Germinal center (tissue), 1 donor: ENCODE measurements at places on chromosomes 6 and 20.
A peak's percentile ranks its signal among the peaks of the same experiment; 100 is the strongest.

- DNase-seq, result no peak
Observed at GRCh38 chr6:85360794-85361642, 88.9 kb upstream of the NT5E start.

- DNase-seq, result no peak
Observed at GRCh38 chr6:121579478-121579877, 144.0 kb downstream of the GJA1 start.

GRCh38 chr6:89353118-89353556, 615 bp upstream of the UBE2J1 start:
- peak; percentile 25 for DNase-seq

DNA sequence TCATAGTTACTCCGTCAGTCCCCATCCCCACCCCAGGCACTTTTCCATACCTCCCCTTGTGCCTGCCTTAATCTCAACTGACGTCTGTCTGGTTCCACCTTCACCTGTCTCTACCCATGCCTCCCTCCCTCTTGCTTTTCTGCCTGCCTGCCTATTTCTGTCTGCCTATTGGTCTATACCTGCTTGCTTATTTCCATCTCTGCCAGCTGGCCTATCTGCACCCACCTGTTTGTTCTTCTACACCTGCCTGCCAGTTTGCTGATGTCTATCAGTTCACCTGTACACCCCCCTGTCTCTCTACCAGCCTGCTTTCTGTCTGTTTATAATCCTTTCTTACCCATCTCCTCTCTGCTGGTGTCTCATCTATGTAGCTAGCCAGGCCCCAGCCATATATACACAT, 87.5 kb downstream of the RALGAPA2 start:
- no peak for DNase-seq

DNA sequence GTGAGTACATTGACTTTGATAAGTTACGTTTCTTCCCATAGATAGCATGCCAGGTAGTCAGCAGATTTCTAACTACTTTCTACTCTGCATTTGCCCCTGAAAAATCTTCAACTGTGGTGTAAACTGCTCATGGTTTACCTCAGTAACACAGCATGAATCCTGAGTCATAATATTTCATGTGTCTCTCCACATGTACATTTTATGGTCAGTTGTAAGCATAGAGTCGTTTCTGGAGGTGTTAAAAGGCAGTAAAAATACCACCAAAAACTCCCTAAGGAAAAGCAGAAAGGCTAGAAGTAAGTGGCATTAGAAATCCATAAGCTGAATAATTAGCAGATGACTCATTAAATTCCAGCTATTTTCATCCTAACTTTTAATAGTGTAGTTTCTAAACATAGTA, 4.1 kb upstream of the GPR63 start:
- no peak for DNase-seq

DNA sequence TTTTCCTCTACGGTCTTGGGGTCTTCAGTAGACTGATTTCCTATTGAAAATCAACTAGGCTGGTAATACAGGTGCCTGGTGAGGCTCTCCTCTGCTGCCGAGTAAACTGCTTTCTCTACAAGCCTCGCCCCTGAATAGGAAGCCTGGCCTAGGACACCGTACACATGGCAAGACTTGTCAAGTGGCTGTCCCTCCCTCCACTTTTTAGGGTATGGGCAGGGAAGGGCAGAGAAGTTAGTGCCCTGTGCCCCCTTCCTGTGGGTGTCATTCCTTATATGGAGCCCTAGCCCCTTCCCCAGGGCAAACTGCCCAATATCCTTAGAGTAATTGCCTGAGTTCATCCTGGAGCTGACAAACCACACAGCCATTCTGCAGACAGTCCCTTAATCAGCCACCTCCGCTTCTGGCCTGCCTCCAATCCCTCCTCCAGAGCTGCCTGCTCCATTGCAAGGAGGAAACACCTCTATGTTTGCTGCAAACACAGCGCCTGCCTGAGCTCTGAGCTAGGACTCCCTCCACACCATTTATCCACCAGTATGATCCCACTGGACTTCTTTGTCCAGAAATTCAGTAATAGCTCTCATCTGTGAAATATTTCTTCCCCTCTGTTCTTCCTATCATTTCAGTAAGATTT, 93.1 kb downstream of the CHD6 start:
- no peak for DNase-seq

- DNase-seq, result no peak
Observed at GRCh38 chr6:16104624-16105433, 24.1 kb upstream of the MYLIP start.

- no peak for DNase-seq
Observed at GRCh38 chr20:11395581-11395980, 522.1 kb upstream of the BTBD3 start.

DNA sequence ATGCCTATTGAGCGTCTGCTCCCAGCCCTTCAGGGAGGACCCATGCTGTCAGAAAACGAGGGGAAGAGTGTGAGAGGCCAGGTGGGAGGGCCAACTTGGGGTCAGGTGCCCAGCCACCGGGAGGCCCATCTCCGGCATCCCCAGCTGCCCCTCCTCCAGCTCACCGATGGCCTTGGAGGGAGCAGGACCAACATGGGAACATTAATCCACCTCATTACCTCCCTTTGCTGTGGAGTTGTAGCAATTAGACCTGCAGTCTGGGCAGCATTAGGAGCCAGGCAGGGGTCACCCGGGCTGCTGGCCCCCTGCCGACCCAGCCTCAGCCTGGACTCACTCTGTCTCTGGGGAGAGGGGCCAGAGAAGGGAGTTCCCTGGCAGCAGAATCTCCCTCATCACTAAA, 25.1 kb downstream of the DLGAP4 start:
- no peak for DNase-seq

DNA sequence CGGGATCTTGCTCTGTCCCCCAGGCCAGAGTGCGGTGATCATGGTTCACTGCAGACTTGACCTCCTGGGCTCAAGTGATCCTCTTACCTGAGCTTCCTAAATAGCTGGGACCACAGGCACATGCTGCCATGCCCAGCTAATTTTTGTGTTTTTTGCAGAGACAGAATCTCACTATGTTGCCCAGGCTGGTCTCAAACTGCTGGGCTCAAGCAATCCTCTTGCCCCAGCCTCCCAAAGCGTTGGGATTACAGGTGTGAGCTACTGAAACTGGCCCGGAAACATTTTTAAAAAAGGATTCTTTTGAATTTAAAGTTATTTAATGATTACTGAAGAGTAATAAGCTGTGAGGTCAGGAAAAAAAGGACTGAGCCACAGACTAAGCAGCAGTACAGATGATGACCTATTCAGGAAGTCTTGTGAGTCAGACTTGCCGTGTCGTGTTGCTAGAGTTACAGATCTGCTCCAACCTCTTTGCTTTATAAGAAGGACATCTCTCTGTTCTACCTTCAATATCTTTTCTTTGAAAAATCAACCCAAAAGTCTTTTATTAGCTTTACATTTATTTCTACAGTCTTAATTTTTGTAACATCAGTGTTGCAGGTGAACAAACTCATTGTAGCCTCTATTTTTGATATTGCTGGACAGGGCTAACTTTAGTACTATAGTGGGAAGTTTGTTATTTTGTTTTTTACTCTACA, 108.7 kb downstream of the NCOA3 start:
- no peak for DNase-seq

- DNase-seq, result no peak
Observed at GRCh38 chr6:49549691-49550491, 577 bp upstream of the C6orf141 start.

DNA sequence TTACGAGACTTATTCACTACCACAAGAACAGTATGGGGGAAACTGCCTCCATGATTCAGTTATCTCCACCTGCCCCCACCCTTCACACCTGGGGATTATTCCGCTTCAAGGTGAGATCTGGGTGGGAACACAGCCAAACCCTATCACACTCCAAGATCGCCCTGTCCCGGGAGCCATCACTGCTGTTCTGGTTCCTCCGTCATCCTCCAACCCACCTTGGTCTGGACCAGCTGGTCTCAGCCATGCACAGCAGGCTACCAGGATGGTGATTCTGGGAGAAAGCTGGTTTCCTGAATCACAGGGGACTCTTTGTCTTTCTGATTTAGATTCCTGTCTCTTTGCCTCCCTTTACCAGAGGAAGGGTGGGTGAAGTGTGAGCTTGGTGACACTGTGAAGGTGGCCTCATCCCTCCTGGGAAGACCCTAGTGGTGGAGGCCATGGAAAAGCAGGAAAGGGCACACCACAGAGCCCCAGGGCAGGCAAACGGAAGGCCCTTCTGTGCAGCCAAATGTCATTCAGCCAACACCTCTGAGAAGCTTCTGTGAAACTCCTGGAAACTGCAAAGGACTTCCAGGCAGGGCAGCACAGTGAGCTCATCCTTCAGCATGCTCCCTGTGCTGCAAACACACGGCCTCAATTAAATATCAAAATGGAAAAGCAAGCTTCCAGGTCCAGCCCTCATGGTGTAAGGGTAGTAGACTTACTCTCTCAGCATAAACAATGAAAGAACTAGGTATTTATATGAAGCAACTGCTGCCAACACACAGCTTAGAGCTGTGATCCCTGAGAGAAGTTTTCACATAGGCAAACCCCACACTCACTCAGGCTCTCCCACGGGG, 169.8 kb downstream of the ANKRD60 start:
- no peak for DNase-seq

GRCh38 chr6:147029923-147030322, 174.3 kb upstream of the STXBP5 start:
- DNase-seq, result no peak

GRCh38 chr6:13662651-13663334, 47.7 kb downstream of the NOL7 start:
- no peak for DNase-seq

- peak; percentile 76 for DNase-seq
Observed at GRCh38 chr6:7073821-7074525, 33.8 kb upstream of the RREB1 start.

GRCh38 chr6:85747093-85747492, 104.4 kb upstream of the SYNCRIP start:
- no peak for DNase-seq

- DNase-seq, result no peak
Observed at GRCh38 chr6:7142918-7143475, 35.2 kb downstream of the RREB1 start.

- DNase-seq, result no peak
Observed at GRCh38 chr6:30601436-30601814, 15.6 kb downstream of the PPP1R10 start.

GRCh38 chr6:13712599-13712898, 914 bp upstream of the RANBP9 start:
- DNase-seq, result peak; percentile 42

DNA sequence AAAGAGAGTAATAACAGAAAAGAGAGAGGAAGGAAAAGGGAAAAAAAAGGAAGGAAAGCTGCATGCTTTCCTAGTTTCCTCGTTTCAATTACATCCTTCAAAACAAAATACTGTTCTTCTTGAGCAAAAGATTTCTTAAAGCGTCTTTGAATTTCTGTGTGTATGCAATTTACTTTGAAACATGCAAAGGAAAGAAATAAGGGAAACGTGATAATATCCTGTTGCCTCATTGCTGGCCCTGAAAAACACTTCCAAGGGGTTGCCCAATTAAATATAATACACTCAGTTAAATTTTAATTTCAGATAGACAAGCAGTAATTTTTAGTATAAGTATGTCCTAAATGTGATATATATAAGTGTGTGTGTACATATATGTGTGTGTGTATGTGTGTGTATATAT, 51.2 kb upstream of the TPD52L1 start:
- no peak for DNase-seq

DNA sequence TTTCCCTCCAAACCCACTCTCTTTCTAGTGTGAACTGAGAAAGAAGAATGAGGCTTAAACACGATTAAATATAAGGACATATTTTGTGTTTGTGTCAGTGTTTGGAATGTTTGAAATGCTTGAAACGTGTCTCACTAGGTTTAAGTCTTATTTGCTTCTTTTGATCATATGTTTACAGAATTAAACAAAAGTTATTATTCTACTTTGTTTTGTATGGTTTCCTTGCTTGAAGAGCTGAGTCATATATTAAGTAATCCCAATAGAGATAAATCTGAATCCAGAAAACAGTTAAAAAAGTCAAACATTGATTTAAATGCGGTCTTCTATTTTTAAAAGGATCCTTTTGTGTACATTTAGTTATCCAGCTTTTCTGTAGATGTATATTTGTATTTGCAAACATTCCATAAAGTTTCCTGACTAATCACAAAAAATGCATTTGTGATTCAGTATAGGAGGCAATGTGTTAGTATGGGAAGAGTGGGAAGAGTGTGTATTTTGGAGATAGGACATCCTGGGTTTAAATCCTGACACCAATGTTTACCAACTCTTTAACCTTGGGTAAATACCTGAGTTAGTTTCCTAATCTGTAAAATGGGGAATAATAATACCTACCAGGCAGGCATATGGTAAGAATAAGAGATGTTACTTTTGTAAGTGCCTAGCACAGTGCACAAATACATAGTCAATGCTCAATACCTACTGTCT, 72.9 kb downstream of the TSBP1 start:
- no peak for DNase-seq

GRCh38 chr20:50675671-50676376, 15.5 kb downstream of the RIPOR3 start:
- no peak for DNase-seq

DNA sequence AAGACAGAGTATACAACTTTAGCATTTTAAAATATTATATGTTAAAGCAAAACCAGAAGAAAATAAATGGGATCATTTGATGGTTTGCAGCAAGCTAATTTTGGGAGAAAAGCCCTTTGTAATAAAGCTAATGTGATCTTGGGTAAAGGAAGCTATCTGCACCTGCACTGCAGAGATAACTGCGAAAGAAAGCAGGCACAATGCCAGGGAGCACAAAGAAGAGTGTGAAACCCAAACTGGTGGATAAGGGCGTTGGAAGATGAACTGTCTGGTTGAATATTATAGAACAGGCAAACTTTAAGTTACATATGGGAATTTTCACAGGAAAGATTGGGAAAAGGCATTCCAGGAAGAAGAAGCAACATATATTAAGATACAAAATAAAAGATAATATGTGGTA, 179.2 kb upstream of the KHDRBS2 start:
- DNase-seq, result no peak

DNA sequence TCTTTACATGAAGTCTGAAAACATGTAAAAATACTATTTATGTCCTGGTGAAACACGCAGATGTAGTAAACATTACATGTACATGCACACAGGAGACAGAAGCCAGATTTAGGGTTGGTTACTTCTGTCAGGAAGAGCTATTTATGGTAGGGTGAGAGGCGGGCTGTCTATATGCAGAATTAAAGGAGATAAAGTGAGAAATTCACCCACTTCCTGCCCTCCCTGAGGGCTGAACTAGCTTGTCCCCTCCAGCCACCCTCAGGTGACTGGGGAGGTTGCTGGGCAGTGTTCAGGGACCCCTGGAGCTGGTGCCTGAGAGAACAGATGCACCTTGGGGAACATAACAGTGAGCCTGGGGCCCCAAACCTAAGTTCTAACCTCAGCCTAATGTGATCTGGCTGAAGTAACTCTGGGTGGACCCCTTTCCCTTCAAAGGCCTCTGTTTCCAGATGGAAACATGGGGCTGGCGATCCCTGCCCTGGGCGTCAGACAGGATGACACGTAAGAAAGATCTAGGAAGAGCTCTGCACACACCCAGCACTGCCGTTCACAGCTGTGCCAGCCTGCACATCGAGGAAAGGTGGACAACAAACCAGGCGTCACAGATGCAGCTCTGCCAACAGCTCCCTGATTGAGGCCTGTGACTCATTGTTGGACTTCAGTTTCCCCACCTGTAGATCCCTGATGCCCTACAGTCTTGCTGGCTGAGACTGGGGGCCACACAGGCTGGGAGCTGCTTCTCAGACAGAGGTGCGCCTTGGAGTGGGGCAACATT, 1.3 kb downstream of the PI16 start:
- DNase-seq, result no peak

GRCh38 chr6:124282541-124282940, 478.9 kb downstream of the NKAIN2 start:
- no peak for DNase-seq
